ENCODE measurements at places on chromosomes 6 and 20. TPM values are rescaled to one million over a fixed set of nuclear protein-coding genes. Genes with fewer than 3 reads are reported as not detected.

DEF6 gene
- 1.3 TPM for total RNA-seq

GLP1R gene
- not detected for total RNA-seq

COL20A1 gene
- total RNA-seq = not detected

GHRH gene
- not detected for total RNA-seq

All from fibroblast of villous mesenchyme (primary cell).